ENCODE measurements at places on chromosomes 12 and 14. TPM values are rescaled to one million over a fixed set of nuclear protein-coding genes. Genes with fewer than 3 reads are reported as not detected.

The SERPINA4 gene
- total RNA-seq: not detected

The KRT74 gene
- total RNA-seq: not detected

The NFE2 gene
- total RNA-seq: not detected

The PLEKHG3 gene
- total RNA-seq: 53.7 TPM

The RAP1B gene
- total RNA-seq: 141 TPM

The JPH4 gene
- not detected for total RNA-seq

The C12orf54 gene
- not detected for total RNA-seq

The AKAP3 gene
- total RNA-seq: 4.5 TPM

The ALG10B gene
- 6.7 TPM for total RNA-seq

The VIPAS39 gene
- 31.0 TPM for total RNA-seq

The PDZRN4 gene
- not detected for total RNA-seq

The OR4E2 gene
- total RNA-seq: not detected

The TEDC1 gene
- total RNA-seq: 9.1 TPM

The KRT8 gene
- total RNA-seq: not detected

The NINJ2 gene
- total RNA-seq: not detected

The ABCC9 gene
- total RNA-seq: 0.73 TPM

The HRK gene
- total RNA-seq: 5.2 TPM

Measured in melanocyte of skin (primary cell).